ENCODE measurements at places on chromosomes 4 and X. TPM values are rescaled to one million over a fixed set of nuclear protein-coding genes. Genes with fewer than 3 reads are reported as not detected.
A peak's percentile ranks its signal among the peaks of the same experiment; 100 is the strongest.

DNA sequence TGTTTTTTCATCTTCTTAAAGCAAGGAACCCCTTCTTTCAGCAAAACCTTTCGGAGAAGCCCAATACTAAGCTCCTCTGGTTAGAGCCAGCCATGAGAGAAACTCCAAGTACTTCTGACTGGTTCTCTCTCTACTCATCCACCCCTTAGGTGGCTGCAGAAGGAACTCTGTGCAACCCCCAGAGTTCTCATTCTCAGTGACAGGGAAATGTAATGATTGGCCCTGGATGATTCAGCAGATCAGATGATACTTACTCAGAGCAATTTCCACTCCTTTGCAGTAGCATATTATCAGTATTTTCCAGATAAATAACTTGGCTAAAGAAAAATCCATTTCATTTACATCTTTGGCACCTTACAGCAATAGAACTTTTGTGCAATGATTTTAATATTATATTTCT lies 3.2 kb downstream of the SPP1 start:
- no peak for DNase-seq

VSIG4 gene
- not detected for total RNA-seq

- DNase-seq: no peak
Observed at GRCh38 chr4:82679531-82679930, 117.7 kb upstream of the TMEM150C start.

DNA sequence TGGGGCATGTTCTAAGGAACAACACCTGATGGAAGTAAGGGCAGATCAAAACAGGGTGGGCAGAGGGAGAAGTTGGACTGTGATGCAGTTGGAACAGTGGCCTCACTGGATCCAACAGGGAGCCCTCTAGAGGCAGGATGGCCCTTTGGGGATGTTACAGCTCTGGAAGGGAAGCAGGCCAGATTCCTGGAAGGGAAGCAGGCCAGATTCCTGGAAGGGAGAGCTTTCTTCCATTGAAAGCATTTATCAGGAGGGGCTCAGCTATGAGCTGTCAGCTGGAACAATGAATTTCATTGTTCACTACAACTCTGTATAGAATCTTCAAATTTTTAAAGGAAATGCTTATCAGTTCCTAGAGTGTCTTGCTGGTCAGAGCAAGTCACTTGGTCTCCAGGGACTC lies 17.7 kb downstream of the IL15 start:
- peak; percentile 53 for DNase-seq

GRCh38 chrX:115333446-115333845 lies 43.9 kb downstream of the LUZP4 start:
- no peak for DNase-seq

SMIM10 gene
- total RNA-seq: 12.6 TPM

GRCh38 chr4:108008721-108009120 lies 19.0 kb downstream of the HADH start:
- DNase-seq: peak; percentile 68

DNA sequence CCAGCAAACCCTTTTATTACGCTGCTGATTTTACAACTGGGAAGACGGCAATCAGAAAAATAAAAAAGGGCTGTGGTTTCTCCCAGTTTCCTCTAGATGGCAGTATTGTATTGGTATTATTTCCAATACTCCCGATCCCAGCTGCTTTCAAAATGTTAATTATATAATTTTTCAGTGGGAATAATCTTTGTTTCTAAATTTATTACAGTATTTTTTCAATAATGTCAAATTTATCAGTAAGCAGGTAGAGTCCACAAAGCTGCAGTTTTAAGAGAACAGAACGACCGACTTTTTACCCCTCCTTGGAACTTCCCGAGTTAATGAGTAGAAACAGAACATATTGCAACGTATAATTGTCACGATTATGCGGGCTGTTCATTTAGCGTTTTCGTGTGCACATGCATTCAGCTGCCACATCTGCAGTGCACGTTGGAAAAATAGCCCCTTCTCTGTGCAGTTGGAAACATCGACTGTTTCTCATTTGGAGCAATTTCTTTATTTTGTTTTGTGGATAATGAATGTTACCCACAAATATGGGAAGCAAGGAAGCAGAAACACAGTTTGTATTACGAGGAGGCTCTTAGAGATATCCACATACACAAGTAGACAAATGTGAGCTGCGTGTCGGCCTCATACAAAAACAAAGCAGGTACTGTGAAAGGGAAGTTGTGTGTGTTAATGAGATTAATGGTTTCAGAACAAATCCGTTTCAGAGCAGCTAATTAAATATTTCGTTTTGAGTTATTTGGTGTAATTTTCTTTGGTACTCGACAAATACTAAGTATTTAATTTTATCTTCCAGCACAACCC lies 188.0 kb downstream of the STIM2 start:
- peak; percentile 23 for DNase-seq

- DNase-seq: peak; percentile 89
Observed at GRCh38 chr4:16253127-16253960, 27.1 kb upstream of the TAPT1 start.

SNCA gene
- total RNA-seq: 8.3 TPM

DNA sequence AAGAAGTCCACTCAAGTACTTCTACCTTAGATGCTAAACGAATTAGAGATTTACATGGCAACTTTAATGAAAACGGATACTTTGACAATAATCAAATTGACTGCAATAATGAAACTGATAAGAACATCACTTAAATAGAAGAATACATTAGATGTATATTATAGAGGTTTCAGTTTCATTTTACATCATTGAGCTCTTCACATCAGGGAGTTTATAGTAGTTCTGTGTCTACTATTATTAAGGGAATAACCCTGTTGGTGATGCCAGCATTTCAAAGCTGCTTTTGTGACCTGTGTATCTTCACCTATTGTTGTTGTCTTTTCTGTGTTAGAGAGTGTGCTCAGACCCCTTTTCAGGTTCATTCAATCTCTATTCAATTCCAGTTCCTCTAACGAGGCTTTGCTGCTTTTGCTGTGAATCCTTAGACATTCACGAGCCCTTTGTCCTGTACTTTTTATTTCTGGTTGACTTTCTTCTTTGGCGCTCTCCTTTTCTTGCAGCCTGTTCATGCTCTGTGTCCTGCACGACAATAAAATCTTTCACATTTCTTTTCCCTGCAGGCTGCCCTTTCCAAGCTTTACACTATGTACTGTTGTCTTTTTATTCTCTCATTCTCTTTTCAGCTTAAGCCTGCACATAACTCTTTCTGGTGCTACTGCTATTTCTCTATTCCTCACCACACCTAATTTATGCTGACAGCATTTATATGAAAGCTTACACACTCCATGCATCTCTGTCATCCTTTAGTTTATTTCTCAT lies 232.1 kb downstream of the CPE start:
- no peak for DNase-seq

DNA sequence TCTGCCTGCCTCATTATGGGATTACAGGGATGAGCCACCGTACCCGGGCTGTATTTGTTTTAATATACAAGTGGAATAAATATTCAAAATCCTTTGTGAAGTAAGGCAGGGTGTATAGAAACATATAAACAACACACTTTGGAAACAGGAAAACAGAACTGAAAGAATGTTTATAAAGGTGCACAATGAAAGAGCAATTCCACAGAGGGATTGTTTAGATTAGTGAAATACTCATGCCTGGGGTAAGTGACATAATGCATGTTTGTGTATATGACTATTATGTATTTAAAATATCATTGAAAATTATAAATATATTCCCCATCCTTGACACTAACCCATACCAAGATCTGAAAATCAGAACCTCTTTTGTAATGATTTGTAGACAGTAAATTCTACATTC lies 45.0 kb upstream of the NR3C2 start:
- DNase-seq: no peak

SCML1 gene
- 10.3 TPM for total RNA-seq

DNA sequence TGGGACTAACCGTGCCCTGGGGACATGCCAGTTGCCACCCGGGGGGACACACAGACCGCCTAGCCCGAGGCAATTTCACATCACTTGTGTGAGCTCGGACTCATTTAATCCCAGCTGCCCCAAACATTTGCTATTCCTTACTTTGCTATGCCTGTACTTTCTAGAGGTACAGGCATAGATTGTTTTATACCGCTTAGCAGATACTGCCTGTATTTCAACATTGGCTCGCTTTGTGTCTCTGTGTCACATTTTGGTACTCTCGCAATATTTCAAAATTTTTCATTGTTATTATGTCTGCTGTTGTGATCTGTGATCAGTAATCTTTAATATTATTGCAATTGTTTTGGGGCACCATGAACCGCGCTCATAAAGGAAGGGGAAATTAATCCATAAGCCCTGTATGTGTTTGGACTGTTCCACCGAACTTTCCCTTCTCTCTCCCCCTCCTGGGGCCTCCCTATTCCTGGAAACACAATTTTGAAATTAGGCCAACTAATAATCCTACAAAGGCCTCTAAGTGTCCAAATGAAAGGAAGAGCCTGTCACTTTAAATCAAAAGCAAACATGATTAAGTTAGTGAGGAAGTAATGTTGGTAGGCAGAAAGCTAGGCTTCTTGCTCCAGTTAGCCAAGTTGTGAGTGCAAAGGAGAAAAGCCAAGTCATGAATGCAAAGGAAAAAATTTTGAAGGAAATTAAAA lies 568 bp upstream of the CASP6 start:
- DNase-seq: no peak

- no peak for DNase-seq
Observed at GRCh38 chr4:168857009-168857408, 153.0 kb downstream of the CBR4 start.

DNA sequence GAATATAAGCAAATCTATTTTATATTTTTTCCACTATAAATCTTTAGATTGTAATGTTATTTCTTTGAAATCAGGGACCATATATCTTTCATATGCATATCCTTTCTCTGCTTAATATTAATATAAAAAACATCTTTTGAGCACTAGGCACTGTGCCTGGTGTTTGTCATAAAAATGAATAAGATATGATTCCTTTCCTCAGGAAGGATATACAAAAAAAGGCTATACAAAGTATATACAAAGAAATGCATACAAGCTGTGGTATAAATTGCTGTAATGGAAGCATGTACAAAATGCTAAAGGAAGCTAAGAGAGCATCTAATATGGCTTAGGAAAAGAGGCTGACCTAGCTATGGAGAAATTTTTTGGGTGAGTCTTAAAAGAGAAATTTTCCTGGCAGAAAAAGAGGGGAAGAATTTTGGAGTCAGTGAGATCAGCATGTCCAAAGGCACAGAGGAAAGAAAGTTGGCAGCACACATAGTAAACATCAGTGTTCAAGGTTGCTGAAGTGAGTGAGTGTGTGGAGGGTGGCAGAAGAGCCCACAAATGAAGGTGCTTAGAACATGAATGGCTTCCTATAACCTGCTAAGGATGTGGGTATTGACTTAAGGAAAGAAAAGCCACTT lies 500.0 kb downstream of the SPRY1 start:
- DNase-seq: no peak

TBC1D9 gene
- 15.3 TPM for total RNA-seq

MAGEA4 gene
- total RNA-seq: 0.64 TPM

PLXNB3 gene
- 1.2 TPM for total RNA-seq

- DNase-seq: peak; percentile 52
Observed at GRCh38 chrX:53128097-53128749, 34.3 kb downstream of the KANTR start.

- DNase-seq: no peak
Observed at GRCh38 chr4:153260132-153260531, 55.9 kb downstream of the TRIM2 start.

Measured in M059J (cell line).